Common myeloid progenitor, CD34-positive (primary cell): ENCODE measurements at places on chromosomes 13 and 19.

DNA sequence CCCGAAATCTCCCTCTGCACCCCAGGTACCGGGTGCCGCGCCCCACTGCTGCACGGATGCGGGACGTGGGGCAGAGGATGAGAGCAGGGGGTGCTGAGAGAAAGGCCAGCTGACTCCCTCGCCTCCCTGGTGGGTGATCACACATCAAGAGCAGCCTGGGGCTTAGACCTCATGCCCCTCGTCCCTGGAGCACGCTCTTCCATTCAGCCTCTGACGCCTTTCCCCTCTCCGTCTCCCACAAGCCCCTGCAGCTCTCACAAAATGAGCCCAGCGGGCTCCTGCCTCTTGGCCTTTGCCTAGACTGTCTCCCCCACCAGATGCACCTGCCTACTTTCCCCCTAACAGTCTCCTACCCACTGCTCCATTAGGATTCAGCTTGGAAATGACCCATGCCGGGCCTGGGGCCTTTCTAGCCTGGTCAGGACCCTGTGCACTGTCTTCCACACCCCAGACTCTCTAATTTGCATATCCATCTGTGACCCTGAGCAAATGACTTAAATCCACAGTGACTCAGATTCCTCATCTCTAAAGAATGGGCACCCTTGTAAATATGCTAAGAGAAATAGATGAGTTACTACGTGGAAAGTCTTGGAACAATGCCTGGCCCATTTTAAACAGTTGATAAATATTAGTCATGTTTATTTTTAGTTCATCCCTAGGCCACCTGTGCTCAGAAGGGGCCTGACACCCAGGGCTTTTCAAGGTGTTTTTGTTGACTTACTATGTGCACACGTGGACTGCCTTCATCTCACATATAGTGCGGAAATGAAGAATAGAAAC is 582 bp upstream of the PTPRH start:
- no peak for DNase-seq

- no peak for DNase-seq
These were observed 79.7 kb downstream of the ESD start for GRCh38 chr13:46717275-46717674.

DNA sequence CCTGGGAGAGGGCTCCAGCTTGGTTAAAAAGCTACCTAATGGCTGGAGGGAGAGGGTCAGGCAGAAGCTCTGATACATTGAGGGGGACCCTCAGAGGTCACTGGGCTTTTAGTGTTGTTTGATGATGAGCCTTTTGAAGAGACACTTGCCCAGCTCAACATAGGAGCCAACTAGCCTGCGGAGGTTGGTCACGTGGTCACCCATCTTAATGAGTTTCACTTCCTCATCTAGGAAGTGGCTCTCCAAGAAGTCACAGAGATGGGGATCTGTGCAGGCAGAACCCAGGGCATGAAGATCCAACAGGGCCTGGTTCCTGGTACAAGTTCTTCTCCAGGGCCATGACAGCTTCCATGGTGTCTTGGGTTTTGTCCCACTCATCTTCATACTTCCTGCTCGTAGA is 33.4 kb downstream of the IPO5 start:
- no peak for DNase-seq

DNA sequence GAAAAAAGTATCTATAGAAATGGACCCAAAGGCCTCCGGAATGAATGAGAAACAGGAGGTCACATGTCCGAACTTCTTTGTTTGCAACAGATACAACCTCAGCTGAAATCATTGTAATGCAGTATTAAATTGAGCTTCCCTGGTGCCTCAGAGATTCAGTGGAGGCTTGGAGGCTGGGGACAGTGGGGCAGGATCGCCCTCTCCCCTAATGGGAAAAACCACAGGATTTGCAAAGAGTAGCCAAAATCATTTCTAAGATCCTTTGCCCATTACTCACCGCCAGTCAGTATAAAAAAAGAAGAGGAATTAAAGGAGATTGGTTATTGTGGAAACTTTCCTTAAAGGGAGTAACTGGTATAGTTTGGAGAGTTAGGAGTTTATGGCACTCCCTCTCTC is 30.4 kb upstream of the IRS2 start:
- no peak for DNase-seq

- no peak for DNase-seq
These were observed 55.4 kb upstream of the RNF113B start for GRCh38 chr13:98232456-98232855.

GRCh38 chr19:40219721-40220276 is 1.6 kb upstream of the TTC9B start:
- DNase-seq, result no peak

- DNase-seq, result no peak
These were observed 32.2 kb upstream of the TPT1 start for GRCh38 chr13:45373162-45373547.

DNA sequence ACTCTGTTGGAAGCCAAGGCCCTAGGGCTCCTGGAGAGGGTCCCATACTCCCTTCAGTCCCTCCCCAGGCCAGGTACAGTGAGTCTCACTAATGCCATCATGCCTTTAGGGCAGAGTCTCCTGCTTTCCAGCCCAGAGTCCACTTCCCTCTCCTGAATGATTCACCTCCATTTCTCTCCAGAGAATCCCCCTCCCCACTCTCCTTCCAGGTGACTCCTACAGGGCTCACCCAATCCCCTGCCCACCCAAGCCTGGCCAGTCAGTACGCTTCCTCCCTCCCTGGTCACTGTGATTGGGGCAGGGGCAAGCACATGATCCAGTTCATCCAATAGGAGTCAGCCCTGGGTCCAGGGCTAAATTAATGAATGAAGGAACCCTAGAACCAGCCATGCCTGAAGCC is 35.0 kb upstream of the PNMA8B start:
- DNase-seq, result no peak

- peak; percentile 34 for DNase-seq
These were observed 617 bp downstream of the SKA3 start for GRCh38 chr13:21175656-21176214.

GRCh38 chr19:28899703-28900102 is 313.2 kb downstream of the UQCRFS1 start:
- no peak for DNase-seq

DNA sequence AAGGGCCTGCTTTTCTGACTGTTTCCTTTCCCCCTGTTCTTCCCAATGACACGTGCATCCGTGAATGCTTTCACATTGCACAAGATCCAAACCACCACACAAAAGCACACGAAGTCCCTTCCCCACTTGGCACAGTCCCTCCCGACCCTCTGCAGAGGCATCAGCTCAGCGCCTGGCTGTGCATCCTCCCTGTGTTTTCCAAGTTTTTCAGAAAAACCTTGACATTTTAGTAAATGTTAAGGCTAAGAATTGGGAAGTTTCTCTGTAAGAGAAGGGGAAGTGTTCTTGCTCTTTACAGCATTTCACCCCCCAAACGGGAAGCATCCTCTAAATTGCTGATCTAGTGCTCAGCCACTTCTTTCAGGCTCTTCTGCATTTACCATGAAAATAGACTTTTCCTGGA is 94.5 kb upstream of the TM9SF2 start:
- DNase-seq, result peak; percentile 20

- DNase-seq, result no peak
These were observed 59.5 kb downstream of the MCF2L start for GRCh38 chr13:113028336-113029060.

GRCh38 chr13:98279473-98280175 is 102.6 kb upstream of the RNF113B start:
- peak; percentile 14 for DNase-seq

DNA sequence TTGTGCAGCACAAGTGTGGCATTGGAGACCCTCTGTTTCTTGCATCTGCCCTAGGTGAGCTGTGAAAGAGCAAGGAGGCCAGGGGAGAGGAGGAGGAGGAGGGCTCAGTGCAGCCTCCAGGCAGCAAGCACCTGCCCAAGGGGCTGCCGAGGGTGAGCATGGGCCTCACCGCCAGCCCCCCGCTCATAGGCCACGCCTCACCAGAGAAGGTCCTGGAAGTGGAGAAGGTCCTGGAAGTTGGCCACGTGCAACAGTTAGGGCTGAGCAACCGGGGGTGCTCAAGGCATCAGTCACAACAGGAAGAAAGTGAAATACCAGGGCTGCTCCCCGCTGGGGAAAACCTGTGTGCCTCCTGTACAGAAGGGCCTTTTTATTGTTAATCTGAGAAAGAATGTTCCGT is 168.9 kb downstream of the TEX29 start:
- DNase-seq, result no peak

DNA sequence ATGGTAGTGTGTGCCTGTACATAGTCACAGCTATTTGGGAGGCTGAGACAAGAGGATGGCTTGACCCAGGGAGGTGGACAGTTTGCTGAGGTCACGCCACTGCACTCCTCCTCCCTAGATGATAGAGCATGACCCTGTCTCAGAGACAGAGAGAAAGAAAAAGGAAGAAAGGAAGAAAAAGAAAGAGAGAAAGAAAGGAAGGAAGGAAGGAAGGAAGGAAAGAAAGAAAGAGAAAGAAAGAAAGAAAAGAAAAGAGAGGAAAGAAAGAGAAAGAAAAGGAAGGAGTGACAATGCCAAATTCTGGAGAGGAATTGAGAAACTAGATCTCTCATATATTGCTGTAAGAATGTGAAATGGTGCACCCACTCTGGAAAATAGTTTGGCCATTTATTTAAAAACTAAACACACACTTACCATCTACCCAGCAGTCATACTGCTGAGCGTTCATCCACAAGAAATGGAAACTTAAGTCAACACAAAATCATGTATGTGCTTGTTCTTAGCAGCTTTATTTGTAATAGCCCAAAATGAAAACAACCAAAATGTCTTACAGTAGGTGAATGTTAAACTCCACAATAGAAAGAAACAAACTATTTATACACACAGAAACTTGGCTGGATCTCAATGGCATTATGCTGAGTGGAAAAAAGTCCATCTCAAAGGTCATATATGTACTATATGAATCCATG is 7.5 kb downstream of the TEX101 start:
- no peak for DNase-seq

- no peak for DNase-seq
These were observed 742 bp downstream of the NALCN start for GRCh38 chr13:101415358-101416174.

DNA sequence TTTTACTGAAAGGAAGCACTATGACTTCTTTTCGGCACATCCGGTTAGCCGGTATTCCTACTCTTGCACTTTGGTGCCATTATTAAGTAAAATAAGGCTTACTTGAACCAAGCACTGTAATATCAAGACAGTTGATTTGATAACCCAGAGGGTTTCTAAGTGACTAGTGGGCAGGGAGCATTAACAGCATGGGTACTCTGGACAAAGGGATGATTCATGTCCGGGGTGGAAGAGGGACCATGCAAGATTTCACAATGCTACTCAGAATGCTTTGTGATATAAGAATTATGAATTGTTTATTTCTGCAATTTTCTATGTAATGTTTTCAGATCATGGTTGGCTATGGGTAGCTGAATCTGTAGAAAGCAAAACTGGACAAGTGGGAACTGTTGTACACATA is 282.1 kb downstream of the TDRD3 start:
- no peak for DNase-seq

DNA sequence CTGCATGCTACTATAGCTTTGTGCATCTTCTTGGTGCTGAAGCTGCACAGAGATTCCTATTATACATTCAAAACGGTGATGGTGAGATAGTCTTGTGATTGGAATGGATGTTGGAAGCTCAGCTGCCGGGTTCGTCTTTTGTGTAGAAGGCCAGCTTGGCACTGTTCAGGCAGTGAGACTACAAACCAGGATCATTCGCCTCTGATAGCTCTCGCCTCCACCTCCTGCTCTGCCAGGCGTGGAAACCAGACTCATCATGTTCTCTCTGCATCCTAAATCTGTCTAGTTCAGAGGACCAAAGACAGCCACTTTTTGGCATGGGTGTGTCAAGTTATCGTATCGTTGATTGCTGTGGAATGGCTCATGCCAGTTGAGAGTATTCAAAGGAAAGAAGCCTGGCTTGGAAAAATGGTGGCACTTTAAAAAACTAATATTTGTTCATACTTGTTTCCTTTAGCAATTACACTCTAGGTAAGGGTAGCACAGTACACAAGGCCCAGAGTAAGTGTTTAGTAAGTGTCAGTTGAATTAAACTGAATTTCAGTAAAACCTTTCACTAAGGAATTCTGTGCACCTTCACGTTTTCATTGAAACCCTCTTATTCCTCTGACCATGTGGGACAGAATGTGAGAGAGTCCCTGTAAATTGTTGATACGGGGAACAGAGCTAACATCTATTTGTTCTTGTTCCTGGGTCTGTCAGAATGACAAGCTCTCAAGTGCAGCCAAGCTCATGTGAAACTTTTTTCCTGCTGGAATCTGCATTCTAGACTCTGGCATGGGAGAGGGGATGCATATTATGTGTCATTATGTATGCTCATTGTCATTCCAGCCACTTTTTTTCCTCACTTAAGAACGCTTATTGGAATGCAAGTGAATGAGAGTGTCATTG is 69.8 kb downstream of the DPY19L3 start:
- DNase-seq, result no peak
